T follicular helper cell (primary cell): ENCODE measurements at places on chromosomes 3 and 15.

GRCh38 chr3:71175691-71176365 is 407.7 kb downstream of the FOXP1 start:
- DNase-seq = no peak

DNA sequence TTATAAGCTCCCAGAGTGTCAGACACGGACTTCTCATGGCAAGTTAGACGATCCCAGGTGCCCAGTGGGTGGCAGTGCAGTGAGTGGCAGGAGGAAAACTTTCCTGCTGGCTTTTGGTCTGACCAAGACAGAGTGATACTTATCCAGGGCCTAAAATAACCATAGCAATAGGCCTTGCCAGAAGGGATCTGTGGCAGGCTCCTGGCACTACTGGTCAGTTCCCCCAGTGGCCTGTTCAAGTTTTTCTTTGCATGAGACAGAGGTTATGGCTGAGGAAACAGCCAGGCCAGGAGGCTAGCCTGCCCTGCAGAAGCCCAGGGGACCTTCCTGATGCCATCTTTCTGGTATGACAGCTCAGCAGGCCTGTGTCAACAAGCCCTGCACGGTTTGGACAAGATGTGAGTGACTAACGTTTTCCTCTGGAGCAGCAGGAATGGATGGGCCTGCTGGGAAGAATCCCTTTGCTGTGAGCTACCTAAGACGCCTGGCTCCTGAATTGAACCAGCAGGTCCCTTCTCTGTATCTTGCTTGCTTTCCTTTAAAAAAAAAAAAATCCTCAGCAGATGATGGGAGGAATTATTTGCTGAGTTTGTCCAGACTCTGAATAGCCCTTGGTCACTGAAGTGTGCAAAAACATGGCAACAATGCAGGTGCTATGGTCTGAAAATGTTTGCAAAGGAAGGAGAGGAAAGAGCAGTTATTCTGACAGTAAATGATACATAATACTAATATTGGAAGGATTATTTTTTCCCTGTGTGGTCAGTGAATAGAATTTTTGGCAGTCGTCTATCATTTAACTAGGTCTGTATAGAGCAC is 18.0 kb downstream of the SCG5 start:
- DNase-seq = no peak

DNA sequence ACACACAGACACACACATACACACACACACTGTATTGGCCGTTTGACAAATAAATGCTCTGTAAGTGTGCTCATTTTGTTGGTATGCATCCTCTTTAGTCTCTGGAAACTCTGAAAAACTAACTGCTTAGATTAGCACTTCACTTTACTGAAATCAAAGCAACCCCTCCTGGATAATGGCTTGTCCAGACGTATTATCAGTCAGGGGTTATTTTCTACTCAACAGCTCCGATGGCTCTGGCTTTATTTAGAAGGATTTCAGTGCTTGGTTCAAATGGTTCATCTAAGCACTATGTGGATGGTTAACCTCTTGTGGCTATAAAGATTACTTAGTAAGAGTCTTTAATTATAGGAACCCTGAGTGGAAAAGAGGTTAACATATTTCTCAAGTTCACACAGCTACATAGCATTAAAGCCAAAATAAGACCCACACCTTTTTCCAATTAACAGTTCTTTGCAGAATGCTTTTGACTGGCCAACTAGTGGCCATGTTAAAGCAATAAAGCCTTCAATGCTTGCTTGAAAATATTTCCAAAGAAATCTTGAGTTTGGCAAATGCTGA is 516.1 kb upstream of the NAALADL2 start:
- no peak for DNase-seq

GRCh38 chr3:52454250-52454937 is 553 bp upstream of the TNNC1 start:
- DNase-seq = no peak

GRCh38 chr15:37771465-37771864 is 163.0 kb upstream of the TMCO5A start:
- DNase-seq = no peak

DNA sequence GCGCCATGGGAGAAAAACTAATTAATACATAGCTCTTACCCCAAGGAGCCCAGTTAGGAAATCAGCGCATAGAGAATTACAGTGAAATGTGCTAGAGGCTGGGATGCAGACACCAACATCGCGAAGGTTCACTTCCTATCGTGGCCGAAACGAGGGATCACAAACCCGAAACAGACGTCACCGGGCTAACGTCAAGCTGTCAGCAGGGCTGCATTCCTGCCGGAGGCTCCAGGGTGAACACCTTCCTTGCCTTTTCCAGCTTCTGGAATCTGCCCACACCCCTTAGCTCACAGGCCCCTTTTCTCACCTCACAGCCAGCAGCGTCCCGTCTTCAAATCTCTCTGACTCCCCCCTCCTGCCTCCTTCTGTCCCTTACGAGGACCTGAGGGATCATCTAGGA is 13.0 kb downstream of the GP5 start:
- no peak for DNase-seq

GRCh38 chr3:159520638-159521037 is 468.0 kb upstream of the IL12A start:
- no peak for DNase-seq

- no peak for DNase-seq
Measured at GRCh38 chr15:79978655-79979514, 7.9 kb upstream of the BCL2A1 start.

DNA sequence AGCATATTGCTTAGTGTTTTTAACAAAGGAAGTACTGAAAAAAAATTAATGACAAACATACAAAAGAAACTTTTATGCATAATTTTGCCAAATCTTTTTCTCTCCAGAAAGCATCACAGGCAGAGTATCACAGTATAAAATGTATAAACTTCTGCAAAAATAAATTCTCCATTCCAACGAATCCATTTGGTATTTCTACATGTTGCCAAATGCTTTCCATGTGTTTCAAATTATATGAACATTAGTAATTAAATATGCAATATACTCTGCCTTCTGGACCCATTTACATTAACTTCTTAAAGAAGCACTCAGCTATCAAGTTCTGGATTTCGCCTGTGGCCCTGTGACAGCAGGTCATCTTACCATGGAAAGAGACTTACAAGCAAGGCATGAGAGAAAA is 189.1 kb upstream of the ALCAM start:
- DNase-seq = no peak

GRCh38 chr15:77168616-77169015 is 97.7 kb upstream of the TSPAN3 start:
- no peak for DNase-seq

DNA sequence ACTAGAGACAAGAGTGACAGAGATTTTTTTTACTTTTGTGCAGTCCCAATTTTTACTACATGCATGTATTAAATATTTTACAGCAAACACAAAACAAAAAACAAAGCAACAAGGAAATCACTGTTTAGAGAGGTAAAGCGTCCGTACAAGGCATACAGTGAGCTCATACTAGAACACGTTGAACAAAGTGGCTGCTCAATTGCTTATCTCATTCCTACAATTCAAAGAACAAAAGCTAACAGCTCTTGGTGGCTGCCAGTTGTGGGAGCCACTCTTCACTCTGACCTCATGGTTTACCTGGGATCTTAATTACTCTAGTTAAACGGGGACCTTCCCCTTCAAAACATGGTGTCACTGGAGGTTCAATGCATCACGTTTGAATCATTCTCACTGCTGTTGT is 7.6 kb upstream of the ARHGEF26 start:
- no peak for DNase-seq

GRCh38 chr3:53142986-53143385 is 12.8 kb upstream of the RFT1 start:
- DNase-seq = no peak

GRCh38 chr15:62050115-62050514 is 10.1 kb downstream of the VPS13C start:
- no peak for DNase-seq

DNA sequence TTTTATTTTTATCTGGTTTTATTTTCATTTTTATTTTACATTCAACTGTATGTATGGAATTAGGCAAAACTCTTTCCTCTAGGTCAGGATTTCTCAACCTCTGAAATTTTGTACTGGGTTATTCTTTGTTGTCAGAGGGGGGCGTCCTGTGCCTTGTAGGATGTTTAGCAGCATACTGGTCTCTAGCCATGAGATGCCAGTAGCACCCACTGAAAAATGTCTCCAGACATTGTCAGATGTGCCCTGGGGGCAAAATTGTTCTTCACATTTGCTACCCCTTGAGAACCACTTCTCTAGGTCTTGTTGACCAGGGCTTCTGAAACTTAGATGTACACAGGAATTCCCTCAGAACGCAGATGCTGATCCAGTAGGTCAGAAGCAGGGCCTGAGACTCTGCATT is 5.4 kb downstream of the CHRNA5 start:
- no peak for DNase-seq

GRCh38 chr15:63258658-63259057 is 18.7 kb upstream of the APH1B start:
- no peak for DNase-seq

DNA sequence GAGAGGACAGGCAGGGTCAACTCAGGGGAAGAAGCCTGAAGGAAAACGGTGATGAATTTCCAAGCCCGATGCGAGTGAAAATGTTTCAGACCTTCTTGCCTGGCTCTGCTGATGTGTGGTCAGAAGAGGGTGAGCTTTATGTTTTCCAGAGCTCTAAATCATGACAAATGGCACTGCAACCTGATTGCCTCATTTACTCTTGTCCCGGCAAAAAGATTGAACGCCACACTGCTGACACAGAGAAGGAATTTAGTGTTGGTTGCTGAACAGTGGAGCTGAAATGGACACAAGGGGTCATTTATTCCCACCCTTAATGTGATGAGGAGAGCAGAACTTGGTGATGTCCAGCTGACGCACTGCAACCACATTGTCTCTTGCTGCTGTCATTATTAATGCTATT is 36.1 kb upstream of the GABRG3 start:
- DNase-seq = no peak

DNA sequence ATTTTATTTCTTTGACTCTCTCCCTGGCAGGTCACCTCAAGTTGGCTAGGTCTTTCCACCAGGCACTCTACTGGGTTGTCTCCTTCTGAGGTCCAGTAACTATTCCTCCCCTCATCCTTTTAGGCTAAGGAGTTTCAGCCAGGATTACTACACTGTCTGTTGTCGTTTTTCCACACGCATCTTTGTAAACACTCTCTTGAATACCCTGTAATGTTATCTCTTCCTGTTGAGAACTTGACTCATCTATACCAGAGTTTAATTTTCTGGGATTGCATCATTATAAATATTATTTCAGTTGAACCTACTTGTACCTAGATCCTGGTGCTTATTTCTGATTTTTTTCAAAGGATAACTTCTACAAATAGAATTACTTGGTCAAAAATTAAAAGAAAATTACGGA is 138.3 kb downstream of the SQOR start:
- no peak for DNase-seq

DNA sequence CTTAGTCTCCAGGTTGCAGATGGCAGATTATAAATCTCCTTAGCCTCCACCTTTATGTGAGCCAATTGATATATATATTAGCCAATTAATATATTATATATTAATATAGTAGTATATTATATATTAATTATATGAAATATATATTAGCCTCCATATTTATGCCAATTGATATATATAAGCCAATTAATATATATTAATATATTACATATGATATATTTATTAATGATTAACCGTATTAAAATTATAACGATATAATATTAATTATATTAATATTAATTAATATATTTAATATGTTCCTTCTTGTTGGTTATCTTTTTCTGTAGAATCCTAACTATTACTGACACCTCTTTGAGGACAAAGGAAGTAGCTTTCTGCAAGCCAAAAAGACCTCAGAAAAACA is 972.5 kb downstream of the GBE1 start:
- DNase-seq = no peak

GRCh38 chr3:40886660-40887425 is 312.5 kb upstream of the CTNNB1 start:
- no peak for DNase-seq

DNA sequence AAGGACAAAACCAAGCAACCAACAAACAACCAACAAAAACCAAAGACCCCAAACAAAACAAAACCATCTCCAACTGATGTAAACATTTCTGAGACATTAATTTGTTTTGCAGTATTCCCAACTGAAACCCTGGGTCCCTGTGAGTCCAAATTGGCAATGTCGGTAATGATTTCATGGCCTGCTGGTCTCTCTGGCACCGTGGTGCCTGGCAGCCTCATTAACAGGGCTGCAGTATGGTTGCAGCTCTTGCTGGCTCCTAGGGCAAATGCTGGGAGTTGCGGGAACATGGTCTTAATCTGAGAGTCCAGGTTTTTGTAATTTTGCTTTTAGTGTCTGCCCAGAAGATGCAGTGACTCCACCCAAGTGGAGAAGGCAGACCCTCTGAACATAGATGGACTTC is 128.3 kb downstream of the SV2B start:
- DNase-seq = no peak

- no peak for DNase-seq
Measured at GRCh38 chr3:187019542-187020072, 89.3 kb downstream of the ST6GAL1 start.

DNA sequence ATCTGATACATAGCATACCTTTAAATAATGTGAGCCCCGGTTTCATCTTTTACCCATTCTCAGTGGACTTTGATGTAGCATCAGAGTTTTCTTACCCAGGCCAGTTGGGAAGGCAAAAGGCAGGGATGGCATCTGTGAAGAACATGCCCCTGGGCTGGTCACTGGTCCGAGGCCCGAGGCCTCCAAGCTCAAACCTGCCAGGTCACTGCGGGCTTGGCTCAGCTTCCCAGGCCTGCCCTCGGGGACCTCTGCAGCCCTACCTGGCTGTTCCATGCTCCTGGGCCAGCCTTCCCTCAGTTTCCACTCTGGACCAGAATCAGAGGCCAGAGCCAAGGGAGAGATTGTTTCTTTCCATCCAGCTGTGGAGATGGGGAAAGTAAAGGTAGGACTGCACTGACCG is 26.9 kb downstream of the NR1I2 start:
- DNase-seq = no peak

DNA sequence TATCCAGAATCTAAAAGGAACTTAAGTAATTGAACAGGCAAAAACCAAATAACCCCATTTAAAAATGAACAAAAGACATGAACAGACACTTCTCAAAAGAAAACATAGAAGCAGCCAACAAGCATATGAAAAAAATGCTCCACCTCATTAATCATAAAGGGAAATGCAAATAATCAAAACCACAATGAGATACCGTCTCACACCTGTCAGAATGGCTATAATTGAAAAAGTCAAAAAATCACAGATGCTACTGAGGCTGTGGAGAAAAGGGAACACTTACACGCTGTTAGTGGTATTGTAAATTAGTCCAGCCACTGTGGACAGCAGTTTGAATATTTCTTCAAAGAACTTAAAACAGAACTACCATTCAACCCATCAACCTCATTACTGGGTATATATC is 220.7 kb downstream of the MEX3B start:
- no peak for DNase-seq

GRCh38 chr3:13159890-13160289 is 86.7 kb upstream of the IQSEC1 start:
- no peak for DNase-seq

- peak; percentile 97 for DNase-seq
Measured at GRCh38 chr15:70097321-70098152, at the start of gene TLE3. TSS of gene TLE3 (minus strand) at chr15:70097917. CDS start at chr15:70096798, 1,119 bp downstream.
